Activated T-cell treated with anti-CD3 and anti-CD28 coated beads for 48 hours (primary cell): ENCODE measurements at places on chromosomes 2 and 18.

- no peak for DNase-seq
These were observed 4.8 kb upstream of the CELF4 start for GRCh38 chr18:37570336-37570930.

DNA sequence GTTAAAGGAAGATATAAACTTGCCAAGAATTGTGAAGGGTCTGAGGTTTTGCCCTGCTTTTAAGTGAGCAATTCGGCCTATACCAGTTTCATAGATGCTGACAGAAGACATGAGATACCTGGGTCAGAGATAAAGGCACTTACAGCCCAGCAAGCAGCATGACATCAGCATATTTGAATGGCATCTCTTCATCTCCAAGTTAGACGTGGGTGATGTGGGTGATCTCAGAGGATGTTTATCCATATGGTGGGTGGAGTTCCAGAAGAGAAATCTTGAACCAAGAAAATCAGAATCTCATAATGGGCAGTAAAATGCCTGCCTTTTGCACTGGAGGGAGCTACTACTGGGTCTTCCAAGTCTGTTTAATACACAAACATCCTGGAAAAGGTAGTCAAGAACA, 44.7 kb downstream of the GYPC start:
- no peak for DNase-seq

DNA sequence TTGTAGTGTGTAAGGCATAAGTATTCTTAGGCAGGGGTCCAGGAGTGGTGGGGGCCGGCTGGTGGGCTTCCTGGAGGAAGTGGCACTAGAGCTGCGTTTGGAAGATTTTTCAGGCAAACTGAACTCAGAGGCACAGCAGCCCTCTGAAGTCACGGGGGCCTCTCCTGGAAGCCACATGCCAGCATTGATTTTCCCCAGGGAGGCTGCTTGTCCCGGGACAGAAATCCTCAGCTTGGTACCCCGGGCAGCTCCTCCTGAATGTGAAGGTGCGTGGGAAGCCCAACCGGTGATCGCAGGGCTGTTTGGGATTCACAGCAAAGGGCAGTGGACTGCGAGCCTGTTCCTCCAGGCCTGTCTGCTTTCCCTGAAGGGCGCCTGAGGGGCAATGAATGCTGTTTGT, 1.6 kb upstream of the PDIA6 start:
- DNase-seq = no peak

GRCh38 chr2:30178618-30179434, 32.0 kb downstream of the YPEL5 start:
- no peak for DNase-seq

- DNase-seq = no peak
These were observed 5.6 kb downstream of the ARL4C start for GRCh38 chr2:234491281-234491680.

- DNase-seq = no peak
These were observed 24.4 kb downstream of the MPHOSPH10 start for GRCh38 chr2:71154798-71155197.

- DNase-seq = no peak
These were observed 158.3 kb downstream of the RTP5 start for GRCh38 chr2:242027676-242028450.

GRCh38 chr18:47680488-47680887, 250.0 kb downstream of the SMAD2 start:
- no peak for DNase-seq
